ENCODE measurements at places on chromosomes 2 and 18.

- DNase-seq: no peak
Observed at GRCh38 chr2:123811846-123812245, 213.2 kb upstream of the CNTNAP5 start.

GRCh38 chr2:222753251-222753824 is 81.9 kb downstream of the MOGAT1 start:
- no peak for DNase-seq

DNA sequence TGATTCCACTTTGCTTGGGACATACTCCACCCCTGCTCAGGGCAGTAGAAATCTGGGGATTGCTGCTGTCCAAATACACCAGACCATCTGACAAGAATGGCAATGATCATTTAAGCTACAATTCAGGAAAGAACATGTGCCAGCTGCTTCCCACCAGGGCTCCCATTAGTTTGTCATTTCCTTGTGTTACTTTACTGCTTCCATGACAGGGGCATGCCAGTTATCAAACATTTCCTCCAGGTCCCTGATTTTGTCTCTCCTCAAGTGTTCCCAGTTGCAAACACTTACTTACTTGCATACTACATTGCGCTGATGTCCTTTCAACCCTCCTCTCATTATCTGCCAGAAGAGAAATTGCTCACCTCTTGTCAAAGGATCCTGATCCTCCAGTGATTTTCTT is 474.5 kb upstream of the DCC start:
- DNase-seq: no peak

GRCh38 chr2:226711606-226712296 is 87.9 kb downstream of the IRS1 start:
- DNase-seq: no peak

GRCh38 chr2:6577960-6578359 is 287.7 kb downstream of the CMPK2 start:
- no peak for DNase-seq

- DNase-seq: no peak
Observed at GRCh38 chr18:22935431-22935830, 2.3 kb downstream of the RBBP8 start.

Measured in HL-60 (cell line).